ENCODE measurements at places on chromosomes 4 and X.

GRCh38 chr4:2251073-2251794, 9.3 kb upstream of the HAUS3 start:
- DNase-seq, result no peak

- no peak for DNase-seq
Measured at GRCh38 chr4:83709627-83710026, 173.7 kb downstream of the GPAT3 start.

- no peak for DNase-seq
Measured at GRCh38 chrX:8364369-8365141, 100.1 kb upstream of the VCX3B start.

- DNase-seq, result no peak
Measured at GRCh38 chr4:48153791-48154550, 19.9 kb upstream of the TXK start.

- no peak for DNase-seq
Measured at GRCh38 chr4:87738483-87738882, 60.9 kb upstream of the IBSP start.

DNA sequence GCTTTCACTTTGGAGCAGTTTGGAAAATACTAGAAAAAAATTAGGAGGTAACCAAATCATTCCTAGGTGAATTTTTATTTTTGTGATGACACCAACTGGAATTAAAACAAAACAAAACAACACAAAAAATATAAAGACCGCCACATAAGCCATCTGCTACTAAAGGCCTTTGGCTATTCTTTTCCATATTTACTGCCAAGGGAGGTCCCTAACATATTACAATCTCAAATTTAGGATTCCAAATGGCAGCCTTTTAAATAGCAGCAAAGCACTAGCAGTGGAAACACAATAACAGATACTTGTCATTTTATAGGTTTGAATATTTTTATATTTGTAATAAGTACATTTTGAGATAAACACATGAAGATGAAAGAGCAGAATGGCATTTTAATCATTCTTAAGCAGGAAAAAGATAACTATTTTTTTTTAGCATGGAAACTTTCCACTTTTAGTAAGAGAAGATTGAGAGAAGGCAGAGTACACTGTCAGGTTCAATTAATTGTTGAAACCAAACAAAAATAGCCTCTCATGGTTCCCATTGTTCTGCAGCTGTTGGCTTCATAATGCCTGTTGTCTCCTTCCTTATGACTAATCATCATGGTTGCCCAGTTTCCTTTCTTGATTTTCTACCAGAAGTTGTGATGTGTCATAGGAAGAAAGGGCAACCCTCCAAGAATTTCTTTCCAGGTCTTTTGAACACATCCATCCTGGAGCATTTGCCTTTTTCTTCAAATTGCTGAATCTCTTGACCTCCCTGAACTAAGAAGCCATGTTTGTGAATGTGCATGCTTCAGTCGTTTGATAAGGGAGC, 219.0 kb upstream of the EMCN start:
- peak; percentile 84 for DNase-seq

DNA sequence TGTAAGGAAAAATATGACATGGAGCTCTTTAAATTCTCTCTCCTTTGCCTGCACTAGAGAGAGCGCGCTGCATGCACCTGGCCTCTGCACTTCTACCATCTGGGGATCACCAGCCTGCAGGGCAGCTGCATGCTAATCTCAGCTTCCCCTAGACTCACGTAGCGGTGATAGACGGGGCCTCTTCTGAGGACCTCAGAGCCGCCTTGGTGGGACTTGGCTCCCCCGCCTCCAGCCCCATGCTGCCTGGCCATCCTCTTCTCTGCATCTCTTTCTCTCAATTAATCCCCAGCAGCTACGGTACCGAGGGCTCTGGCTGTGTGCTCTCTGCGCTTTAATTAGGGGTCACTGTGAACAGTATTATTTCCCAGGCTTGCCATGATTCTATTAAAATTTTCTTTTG, 52.8 kb upstream of the PSAPL1 start:
- DNase-seq, result no peak

DNA sequence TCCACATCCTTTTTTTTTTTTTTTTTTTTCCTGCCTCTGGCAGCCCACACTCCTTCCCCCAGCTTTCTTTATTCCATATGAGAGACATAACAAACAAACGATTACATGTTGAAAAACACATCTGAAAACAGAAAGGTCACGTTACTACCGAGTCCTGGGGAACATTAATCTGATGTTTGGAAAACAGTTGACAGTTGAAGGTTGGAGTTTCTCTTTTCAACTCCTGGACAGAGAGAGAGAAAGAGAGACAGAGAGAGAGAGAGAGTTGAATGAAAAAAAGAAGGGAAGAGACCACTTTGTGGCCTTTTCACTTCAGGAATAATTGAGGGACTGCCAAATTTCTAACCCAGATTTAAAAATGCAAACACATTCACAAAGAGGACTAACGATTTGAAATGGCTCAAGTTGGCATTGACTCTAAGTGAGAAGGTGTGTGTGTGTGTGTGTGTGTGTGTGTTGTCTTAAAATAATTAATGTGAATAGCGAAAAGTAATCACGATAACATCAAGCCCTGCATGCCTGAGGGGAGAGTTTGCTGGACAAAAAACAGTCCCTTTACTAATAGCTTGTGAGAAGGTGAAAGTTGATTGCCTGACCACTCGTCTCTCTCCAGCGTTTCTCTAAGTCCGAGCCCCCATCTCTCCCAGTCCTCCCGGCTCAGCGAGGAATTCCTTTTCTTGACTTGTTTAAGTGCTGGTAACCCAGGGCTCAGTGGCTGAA, 67.3 kb downstream of the FBXO8 start:
- DNase-seq, result no peak

GRCh38 chr4:118836301-118837120, 585 bp upstream of the SEC24D start:
- DNase-seq, result peak; percentile 55

DNA sequence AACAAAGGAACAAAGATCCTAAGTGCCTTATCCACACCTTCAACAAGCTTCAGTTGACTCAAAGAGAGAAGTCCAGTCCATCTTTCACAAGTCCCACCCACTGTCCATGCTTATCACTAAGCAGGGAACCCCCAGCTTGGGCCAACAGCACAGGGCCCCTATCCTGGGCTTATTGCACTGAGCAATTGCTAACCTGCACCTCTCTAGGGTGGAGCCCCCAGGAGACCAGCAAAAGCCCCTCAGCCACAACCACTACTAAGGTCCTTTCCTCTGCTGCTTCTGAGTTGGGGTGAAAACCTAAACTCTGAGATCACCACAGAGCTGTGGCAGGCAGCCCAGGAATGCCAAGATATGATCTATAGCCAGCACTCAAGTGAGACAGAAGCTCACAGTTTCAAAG, 96.7 kb upstream of the PBDC1 start:
- no peak for DNase-seq

GRCh38 chr4:56860781-56861180, 39.3 kb upstream of the SPINK2 start:
- DNase-seq, result no peak

DNA sequence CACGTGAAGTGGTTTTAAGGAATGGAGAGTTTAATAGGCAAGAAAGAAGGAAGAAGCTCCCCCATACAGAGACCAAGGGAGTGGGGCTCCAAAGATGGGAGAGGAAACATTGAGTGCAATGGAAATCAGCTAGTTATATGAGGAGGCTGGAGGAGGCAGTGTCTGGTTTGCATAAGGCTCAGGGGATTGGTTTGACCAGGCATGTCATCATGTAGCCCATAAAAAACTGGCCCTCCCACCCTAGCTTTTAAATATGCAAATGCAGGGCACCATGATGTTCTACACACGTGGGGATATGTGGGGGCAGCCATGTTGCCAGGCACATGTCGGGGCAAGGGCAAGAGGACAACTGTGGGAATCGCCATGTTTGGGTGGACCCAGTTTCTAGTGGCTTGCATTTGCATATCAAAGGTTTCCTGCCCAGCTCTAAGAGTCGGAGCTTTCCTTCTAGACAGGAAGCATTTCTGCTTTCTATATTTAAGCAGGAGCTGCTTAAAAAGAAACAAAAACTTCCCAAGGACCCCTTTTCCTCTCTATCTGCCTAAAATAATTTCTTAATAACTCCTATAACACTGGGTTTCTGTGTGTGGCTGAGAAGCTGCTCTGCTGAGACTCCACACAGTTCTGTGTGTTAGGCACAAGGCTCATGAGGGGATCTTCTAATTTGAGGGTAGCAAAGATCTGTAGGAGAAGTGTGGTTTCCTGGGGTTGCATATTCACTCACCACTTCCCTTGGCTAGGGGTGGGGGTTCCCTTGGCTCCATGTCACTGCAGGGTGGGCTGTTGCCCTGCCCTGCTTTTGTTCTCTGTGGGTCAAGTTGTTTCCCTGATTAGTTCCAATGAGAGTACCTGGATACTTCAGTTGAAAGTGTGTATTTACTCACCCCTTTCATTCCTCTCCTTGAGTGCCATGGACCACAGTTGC, 113.5 kb downstream of the VSIG4 start:
- DNase-seq, result no peak

GRCh38 chr4:79621061-79621460, 213.0 kb upstream of the GK2 start:
- no peak for DNase-seq

DNA sequence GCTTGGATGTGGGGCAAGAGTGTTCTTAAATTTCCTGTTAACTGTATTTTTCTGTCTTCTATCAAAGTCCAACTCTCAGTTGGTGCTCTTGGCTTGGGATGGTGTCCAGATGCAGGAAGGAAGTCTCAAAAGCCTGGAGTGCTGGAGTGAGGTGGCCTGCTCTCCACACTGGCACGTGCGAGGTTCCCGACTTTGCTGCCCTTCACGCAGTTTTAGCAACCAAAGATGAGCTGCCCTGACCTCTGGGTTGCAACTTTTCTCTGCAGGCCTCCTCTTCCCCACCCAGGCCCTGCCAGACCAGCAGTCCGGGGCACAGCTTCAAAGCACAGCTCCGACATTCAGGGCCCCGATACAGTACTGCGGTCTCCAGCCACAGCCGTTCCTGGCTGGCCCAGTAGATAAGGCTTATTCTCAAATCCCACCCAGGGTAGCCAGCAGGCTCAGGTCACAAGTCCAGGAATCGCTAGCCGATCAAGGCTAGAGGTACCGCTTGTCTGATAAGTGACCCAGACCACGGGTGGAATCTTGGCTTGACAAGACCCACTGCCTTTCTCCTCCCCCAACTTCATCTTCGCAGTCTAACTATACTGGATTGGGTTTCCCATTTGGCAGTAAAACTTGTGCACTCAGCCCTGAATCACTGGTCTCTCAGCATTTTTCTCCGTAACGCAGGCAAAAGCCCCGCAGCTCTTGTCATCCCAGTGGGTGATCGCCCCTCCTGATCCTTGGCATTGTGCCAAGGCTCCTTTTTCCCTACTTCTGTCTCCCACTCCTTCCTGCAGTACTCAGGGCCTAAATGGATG, 21.8 kb upstream of the JADE1 start:
- no peak for DNase-seq

- no peak for DNase-seq
Measured at GRCh38 chrX:124736553-124737270, 390.3 kb downstream of the SH2D1A start.

DNA sequence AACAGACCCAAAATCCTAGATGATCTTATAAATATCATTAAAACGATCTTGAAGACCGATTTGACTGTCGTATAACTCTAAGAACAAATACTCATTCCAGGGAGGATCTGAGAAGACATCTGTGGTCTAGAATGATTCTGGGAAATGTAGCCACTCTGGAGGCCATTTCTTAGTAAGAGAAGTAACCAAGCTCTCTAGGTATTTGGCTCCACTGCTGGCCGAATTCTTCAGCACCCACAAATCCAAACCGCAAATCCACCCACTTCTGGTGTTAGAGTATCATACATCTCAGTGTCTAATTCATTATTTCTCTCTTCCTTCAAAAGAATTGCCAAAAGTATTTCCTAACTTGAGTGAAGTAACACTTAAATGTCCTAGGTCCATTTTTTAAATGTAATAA, 23.9 kb downstream of the KLHL5 start:
- no peak for DNase-seq

DNA sequence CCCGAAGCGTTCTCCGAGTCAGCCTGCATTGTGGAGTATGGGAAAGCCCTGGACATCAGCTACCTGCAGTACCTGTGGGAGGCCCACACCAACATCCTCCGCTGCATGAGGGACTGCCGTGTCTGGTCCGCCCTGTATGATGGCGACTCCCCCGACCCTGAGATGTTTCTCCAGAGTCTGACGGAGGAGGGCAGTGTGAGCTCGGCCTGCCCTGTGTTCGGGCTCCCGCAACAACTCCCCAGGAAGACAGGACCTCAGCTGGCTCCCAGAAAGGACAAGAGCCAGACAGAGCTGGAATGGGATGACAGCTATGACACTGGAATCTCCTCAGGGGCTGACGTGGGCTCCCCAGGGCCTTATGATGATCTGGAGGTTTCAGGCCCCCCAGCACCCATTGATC, 111.3 kb downstream of the GATB start:
- DNase-seq, result no peak

GRCh38 chrX:21158678-21159077, 215.5 kb upstream of the CNKSR2 start:
- DNase-seq, result no peak

DNA sequence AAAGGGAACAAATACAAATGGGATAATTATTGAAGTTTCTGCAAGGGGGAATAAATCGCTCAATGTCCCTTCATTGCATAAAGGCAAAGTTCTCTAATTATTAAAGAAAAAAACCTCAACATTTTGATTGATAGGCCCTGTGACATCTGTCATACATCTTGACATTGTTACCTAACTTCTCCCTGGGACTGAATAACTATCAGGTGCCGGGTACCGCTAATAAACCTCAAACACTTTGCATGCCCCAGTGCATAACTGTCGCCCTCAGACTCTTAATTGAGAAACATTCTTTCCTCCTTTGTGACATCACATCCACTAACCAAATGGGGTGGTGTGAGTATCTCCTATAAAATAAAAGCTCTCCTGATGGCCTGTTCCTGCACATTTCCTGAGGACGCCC, at the start of gene ADAM29:
TSS of gene ADAM29 (plus strand) at position 301 of the 400 bp plus-strand sequence. CDS start 57,168 bp downstream, outside the sequence.
- no peak for DNase-seq

DNA sequence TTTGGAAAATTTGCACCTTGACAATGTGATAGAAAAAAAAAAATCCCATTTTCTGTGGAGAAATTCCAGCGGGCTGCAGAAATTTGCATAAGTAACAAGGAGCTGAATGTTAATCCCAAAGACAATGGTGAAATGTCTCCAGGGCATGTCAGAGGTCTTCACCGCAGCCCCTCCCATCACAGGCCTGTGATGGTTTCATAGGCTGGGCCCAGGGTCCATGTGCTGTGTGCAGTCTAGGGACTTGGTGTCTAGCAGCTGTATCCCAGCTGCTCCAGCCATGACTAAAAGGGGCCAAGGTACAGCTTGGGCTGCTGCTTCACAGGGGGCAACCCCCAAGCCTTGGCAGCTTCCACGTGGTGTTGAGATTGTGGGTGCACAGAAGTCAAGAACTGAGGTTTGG, 85.2 kb downstream of the ADGRA3 start:
- no peak for DNase-seq

DNA sequence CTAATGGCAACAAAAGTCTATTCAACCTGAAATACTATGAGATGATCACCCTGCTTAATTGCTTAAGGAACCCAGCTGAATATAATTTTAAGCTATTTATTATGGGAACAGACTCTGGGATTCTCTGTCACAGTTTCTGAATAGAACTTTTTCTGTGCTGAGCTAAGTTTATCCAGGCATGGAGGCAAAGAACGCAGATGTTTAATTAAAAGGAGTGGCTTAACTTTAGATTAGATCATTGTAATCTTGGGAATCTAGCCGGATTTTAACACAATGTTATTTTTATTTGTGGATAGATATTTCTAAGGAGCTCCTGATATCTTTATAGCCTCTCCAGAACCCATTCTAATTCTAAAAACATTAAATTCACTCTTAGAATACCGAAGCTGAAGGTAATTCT, 353.4 kb downstream of the STIM2 start:
- no peak for DNase-seq

- DNase-seq, result peak; percentile 99
Measured at GRCh38 chr4:165398570-165398969, 19.8 kb downstream of the CPE start.

- no peak for DNase-seq
Measured at GRCh38 chrX:25004485-25005032, 11.2 kb downstream of the ARX start.

All from G401 (cell line).